IPS DF 6.9 (cell line): ENCODE measurements at places on chromosomes 1 and 21.

DNA sequence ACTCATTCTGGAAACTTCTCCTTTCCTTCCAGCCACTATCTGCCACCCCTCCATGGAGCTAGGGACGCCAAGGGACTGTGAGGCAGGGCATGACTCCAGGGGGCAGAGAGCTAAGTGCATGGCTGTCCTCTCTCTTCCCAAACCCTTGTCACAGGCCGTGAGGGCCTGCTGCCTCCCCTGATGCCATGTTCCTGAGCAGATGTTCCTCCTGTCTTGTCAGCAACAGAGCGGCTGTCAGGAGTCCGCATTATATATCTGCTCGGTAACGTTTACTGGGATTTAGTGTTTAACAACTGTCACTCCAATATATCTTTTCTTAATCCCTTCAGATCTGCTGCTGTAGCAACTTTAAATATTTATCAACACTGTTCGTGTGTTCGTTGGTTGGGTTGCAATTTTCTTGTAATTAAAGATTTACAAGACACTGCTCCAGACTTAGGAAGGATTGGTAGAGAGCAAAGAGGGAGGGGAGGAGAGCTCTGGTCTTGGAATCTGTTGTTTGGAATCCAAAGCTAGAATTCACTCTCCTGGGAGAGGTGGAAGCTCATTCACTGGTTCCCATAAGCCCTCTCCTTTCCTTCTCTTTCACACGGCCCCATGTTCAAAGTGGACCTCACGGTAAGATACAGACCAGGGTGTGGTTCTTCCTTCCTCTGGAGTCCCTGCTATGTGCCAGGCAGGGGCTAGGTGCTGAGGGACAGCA, 76.2 kb downstream of the MDM4 start:
- no peaks in the 10 kb centered on the region for H3K27me3 ChIP-seq
- H3K4me1 ChIP-seq, result no peaks in the 10 kb centered on the region
- H3K27ac ChIP-seq, result no peak overlapping the region
- H3K36me3 ChIP-seq, result no peaks in the 10 kb centered on the region
- DNase-seq, result no peak

DNA sequence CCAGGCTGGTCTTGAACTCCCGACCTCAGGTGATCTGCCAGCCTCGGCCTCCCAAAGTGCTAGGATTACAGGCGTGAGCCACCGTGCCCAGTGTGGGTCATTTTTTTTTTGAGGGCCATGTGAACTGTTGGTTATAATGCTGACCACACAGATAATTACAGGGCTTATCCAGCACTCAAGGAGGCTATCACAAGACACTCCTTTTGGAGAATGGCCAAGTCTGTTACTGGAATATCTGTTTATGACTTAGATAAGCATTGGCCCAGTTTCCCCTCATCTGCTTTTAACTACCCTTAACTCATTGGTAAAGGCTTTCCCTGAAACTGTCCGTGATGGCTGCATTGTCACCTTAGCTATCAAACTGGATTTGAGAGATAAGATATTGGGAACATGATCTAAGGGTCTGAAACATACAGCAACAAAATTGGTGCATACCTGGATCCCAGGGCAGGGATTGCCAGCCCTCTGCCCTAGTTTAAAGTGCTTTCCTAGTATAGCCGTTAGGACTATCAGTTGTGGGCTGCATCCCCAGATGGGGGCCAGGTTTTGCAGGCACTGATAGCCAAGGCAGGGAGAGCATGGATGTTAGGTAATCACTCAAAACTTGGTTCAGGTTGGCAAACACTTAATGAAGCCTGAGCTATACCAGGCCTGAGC, 15.6 kb downstream of the SZT2 start:
- H3K27me3 ChIP-seq, result no peaks in the 10 kb centered on the region
- H3K4me3 ChIP-seq, result no peak overlapping the region

GRCh38 chr1:31261916-31262315, 22.2 kb upstream of the NKAIN1 start:
- peaks cover 11% of the 10 kb centered on the region; the same call in 1 of the 2 replicates for H3K36me3 ChIP-seq
- DNase-seq, result no peak
- H3K4me3 ChIP-seq, result no peak overlapping the region
- no peaks in the 10 kb centered on the region for H3K27me3 ChIP-seq

GRCh38 chr1:7104339-7104738, 319.1 kb downstream of the CAMTA1 start:
- no peaks in the 10 kb centered on the region for H3K27me3 ChIP-seq
- no peak for DNase-seq
- H3K27ac ChIP-seq, result no peak overlapping the region
- H3K36me3 ChIP-seq, result no peaks in the 10 kb centered on the region

DNA sequence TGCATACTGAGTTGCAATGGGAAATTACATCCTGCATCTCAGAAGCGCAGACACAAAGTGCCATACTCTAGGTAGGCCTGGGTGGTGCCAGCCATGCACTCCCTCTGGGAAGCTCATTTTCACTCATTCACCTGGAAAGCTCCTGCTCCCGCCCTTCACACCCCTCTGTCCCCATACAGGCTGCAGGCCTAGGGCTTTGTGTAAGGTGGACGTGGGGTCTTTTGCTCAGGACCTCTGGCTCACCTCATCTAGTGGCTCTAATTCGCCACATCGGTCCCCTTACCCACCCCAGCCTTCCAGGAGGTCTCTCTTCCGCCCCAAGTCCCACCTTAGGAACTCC, 751 bp downstream of the MRPS15 start:
- peaks cover 15% of the 10 kb centered on the region for H3K27me3 ChIP-seq
- DNase-seq, result no peak
- peaks cover 14% of the 10 kb centered on the region; the same call in 1 of the 2 replicates for H3K36me3 ChIP-seq
- no peaks in the 10 kb centered on the region for H3K4me1 ChIP-seq
- H3K4me3 ChIP-seq, result peak overlapping the region; percentile 75; the same call in 1 of the 2 replicates

GRCh38 chr1:155463865-155464650, 98.5 kb downstream of the ASH1L start:
- no peaks in the 10 kb centered on the region for H3K27me3 ChIP-seq
- no peak overlapping the region for H3K4me3 ChIP-seq
- no peaks in the 10 kb centered on the region for H3K4me1 ChIP-seq
- H3K36me3 ChIP-seq, result no peaks in the 10 kb centered on the region

GRCh38 chr1:19477284-19478249, 7.8 kb downstream of the CAPZB start:
- peaks cover 18% of the 10 kb centered on the region for H3K4me1 ChIP-seq
- no peak overlapping the region for H3K27ac ChIP-seq
- DNase-seq, result no peak
- no peaks in the 10 kb centered on the region for H3K27me3 ChIP-seq

DNA sequence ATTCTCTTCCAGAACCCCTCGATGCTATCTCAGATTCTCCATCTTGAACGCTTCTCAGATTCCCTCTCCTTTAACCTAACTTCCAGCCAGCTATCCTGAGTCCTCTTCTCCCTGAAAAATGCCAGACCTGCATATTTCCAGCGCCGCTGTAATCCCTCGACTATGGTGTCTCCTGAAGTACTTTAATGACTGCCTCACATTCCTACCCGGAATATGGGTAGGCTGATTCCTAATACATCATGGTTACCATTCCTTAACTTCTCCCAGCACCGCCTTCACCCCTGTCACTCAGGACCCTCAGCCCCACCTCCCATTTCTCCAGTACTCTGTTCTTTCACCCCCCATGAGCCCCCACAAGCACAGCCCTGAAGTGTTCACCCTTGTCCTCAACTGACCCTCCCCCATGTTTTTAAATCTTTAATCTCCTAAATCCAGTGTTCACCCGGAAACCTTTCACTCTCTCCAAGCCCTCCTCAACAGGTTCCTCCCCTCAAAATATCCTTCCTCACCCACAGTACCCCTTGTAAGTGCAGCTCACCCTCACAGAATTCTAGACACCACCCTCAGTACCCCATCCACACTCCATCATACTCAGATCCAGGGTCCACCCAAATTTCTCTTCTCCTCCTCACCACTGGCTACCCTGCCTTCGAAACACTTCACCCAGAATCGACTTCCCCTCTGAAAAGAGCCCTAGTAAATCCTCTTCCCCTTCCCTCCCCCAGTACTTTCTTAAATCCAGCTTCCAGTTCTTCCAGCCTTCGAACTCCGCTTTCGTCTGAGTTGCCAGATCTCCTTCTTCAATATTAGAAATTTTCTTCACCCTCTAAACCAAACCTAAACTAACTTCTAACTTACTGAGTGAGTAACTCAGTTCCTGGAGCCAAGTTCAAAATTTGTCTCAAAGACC, 922 bp downstream of the CPT2 start:
- no peak for DNase-seq
- H3K27me3 ChIP-seq, result no peaks in the 10 kb centered on the region
- H3K27ac ChIP-seq, result no peak overlapping the region
- H3K4me1 ChIP-seq, result no peaks in the 10 kb centered on the region
- H3K4me3 ChIP-seq, result peak overlapping the region; percentile 76; the same call in 1 of the 2 replicates
- H3K36me3 ChIP-seq, result 0 out of 2 replicates have a peak, but pooled peaks cover under 1% of the 10 kb centered on the region

DNA sequence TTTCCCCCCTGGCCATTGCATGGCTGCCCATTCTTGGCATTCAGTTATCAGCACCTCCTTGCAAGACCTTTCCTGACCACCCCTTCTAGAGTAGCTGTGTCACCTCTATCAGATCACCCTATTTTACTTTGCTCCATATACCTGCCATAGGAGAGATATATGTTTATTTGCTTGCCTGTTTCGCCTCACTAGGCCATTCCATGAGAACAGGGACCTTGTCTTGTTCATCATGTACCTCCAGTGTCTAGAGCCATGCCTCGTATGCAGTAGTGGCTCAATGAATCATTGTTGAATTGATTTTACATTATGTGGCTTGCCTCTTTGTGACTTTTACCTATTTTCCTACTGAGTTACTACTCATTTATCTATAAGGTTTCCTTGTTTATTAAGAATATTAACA, 26.4 kb upstream of the PADI2 start:
- H3K36me3 ChIP-seq, result no peaks in the 10 kb centered on the region
- peaks cover 3% of the 10 kb centered on the region; the same call in 1 of the 2 replicates for H3K4me1 ChIP-seq
- no peak for DNase-seq
- no peak overlapping the region for H3K4me3 ChIP-seq
- H3K27ac ChIP-seq, result no peak overlapping the region

GRCh38 chr1:213669964-213670691, 317.6 kb upstream of the PROX1 start:
- no peaks in the 10 kb centered on the region for H3K36me3 ChIP-seq
- H3K4me3 ChIP-seq, result no peak overlapping the region
- peak; percentile 43 for DNase-seq
- no peaks in the 10 kb centered on the region for H3K27me3 ChIP-seq

DNA sequence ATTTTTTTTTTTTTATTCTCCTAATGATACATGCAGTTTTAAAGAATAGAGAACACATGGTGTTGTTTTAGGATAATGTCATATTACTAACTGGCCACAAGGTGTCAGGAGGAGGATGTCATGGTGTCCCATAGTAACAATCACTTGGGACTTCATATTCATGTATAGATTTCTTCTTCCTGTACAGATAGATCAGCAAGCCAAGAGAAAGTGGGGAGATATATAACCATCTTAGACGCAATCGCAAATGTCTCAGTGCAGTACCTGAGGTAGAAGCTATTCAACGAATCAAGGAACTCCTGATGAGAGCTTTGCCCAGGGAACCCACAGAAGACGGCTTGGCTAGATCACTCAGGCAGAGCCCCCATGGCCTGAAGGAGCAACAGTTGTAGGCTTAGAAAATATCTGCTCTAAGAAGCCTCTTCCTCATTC, 12.3 kb downstream of the OR2T11 start:
- no peak for DNase-seq
- no peaks in the 10 kb centered on the region for H3K27me3 ChIP-seq
- H3K27ac ChIP-seq, result no peak overlapping the region
- no peak overlapping the region for H3K4me3 ChIP-seq
- H3K4me1 ChIP-seq, result no peaks in the 10 kb centered on the region

DNA sequence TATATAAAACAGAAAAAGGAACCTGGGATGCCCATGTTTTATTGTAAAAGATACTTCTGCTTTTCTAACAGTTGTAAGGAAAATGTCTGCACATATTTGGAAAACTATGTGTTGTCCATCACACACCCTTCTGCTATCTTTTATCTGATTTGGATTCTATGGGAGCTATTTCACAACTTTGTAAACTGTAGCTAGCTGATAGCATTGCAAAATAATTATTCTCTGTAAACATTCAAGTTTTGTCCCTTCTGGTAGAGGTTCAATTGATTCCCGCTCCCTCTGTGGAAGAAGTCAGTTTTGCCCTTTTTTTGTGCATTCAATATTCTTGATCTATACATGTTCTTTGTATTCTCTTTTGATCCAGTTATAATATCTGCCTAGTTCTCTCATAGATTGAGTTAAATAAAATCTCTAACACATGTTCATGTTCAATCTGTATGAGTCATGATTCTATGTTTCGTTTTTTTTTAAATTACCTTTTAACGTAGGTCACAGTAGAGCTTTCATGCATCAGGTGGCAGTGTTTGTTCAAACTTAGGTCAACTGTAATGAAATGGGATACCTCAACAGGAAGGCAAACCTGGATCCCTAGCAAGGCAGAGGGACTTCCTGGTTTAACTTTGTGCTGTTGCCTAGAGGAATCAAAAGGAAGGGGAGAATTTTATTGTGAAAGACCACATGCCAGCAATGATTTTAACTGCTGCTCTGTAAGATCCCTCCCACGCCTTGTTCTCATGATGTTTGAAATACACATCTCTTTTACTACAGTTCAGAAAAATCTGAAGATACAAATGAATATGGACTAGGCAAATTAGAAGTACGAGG, 26.0 kb upstream of the BCL9 start:
- H3K27ac ChIP-seq, result no peak overlapping the region
- H3K36me3 ChIP-seq, result no peaks in the 10 kb centered on the region
- no peaks in the 10 kb centered on the region for H3K27me3 ChIP-seq
- no peaks in the 10 kb centered on the region for H3K4me1 ChIP-seq

DNA sequence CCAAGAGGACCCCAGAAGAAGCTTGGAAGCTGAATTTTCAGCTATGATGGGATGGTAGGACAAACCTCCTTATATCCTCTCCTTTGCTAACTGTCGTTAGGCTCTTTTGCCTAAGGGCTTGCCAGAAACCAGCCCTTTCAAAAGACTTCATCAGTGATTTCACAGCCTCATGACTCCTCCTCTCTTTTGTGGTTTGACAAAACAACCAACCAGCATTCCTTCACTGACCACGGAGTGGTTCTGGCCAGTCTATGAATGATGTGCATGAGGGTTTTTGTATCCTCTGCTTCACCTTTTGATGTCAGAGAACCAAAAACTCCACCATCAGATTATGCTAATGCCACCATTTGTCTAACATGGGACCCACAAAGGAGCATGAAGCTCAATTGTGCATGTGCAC, 116.9 kb upstream of the COA6 start:
- H3K27ac ChIP-seq, result no peak overlapping the region
- no peak overlapping the region for H3K4me3 ChIP-seq
- DNase-seq, result no peak
- H3K27me3 ChIP-seq, result no peaks in the 10 kb centered on the region
- H3K4me1 ChIP-seq, result no peaks in the 10 kb centered on the region

DNA sequence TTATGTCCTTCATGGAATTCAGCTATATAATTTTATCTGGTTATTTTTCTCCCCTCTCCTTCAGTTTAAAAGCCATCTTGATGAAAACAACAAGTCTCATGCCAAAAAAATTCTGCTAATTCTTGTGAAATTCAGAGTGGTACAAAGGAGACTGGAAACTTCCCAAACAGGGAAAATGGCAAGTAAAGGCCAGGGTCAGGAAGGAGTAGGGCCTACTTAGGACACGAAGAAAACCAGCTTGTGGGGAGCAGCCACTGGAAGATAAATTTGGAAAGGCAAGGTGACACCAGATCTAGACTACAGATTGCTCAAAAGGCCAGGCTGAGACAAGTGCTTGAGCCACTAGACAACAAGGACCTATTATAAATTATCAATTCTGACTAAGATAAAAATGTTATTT, 6.4 kb downstream of the TSTD1 start:
- H3K4me1 ChIP-seq, result no peaks in the 10 kb centered on the region; the same call in 1 of the 2 replicates
- no peaks in the 10 kb centered on the region for H3K27me3 ChIP-seq

- no peaks in the 10 kb centered on the region for H3K36me3 ChIP-seq
- no peaks in the 10 kb centered on the region for H3K4me1 ChIP-seq
- no peak overlapping the region for H3K27ac ChIP-seq
- no peaks in the 10 kb centered on the region for H3K27me3 ChIP-seq
These were observed 595.5 kb downstream of the RWDD3 start for GRCh38 chr1:95829556-95829955.
